ENCODE measurements at places on chromosomes 2 and 18.

DNA sequence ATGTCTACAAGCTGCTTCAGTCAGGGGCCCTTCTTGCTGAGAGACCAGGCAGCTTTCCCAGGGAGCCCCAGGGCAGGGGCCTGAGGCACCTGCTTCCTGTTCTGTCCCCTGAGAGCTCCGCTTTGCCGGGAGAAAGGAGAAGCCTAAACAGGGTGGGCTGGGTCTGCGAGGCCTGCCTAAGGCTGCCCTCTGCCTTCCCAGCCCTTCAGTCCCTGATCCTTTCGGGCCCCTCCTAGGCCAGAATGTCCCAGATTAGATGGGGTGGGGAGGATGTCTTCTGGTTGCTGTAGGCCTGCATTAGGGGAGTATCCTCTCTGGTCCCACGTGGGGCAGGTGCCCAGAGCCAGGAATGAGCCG, 72.4 kb downstream of the TGOLN2 start:
- no peak for DNase-seq

DNA sequence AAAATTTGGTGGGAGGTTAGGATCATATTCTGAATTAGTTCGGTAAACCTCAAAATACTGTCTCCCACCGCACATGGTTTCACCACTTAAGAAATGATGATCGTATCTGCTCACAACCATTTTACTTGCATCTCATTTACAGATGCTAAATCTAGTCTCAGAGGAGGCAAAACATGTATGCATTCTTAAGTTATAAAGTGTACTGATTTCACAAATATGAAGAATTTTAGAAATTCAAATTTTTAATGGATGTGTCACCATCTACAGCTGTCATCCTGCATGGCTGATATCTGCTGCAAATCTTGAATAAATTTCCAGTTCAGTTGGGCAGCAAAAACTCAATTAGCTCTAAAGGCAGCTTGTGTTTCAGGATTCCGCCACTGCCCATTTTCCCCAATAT, 243.3 kb upstream of the KCNJ3 start:
- no peak for DNase-seq

GRCh38 chr2:236164201-236164924, 3.8 kb downstream of the GBX2 start:
- DNase-seq, result no peak

DNA sequence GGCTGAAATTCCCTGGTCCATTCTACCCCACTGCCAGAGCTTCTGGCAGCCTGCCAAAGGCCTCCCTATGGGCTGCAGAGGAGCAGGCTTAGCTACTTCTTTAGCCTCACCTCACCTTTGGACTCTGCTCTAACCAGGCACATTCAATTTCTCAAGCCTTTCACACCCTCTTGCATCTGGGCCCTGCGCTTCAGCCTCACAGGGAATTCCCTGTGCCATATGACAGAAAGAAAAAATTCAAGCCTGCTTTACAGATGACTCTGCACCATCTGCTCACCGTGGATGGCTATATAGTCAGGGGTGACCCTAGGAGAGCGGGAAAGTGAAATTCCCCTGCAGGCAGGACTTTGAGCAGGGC, 62.5 kb downstream of the REEP1 start:
- no peak for DNase-seq

GRCh38 chr2:19573784-19574183, 215.4 kb upstream of the OSR1 start:
- no peak for DNase-seq

DNA sequence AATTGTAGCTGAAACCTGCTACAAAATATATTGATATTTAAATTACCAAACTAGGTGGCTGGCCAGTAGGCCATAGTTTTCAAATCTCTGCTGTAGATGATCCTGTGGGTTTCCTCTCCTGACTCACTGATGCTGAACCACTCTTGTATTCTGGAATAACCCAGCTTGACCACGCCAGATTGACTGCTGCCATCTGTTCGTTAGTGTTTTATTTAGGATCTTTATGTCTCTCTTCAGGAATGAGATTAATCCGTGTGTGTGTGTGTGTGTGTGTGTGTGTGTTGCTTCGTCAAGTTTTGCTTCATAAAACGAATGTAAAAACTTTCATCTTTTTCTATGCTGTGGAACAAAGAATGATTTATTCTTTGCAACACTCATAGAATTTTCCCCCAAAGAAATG, 187.1 kb downstream of the DYSF start:
- DNase-seq, result no peak

- DNase-seq, result no peak
These were observed 23.6 kb downstream of the ANKRD44 start for GRCh38 chr2:197286805-197287595.

DNA sequence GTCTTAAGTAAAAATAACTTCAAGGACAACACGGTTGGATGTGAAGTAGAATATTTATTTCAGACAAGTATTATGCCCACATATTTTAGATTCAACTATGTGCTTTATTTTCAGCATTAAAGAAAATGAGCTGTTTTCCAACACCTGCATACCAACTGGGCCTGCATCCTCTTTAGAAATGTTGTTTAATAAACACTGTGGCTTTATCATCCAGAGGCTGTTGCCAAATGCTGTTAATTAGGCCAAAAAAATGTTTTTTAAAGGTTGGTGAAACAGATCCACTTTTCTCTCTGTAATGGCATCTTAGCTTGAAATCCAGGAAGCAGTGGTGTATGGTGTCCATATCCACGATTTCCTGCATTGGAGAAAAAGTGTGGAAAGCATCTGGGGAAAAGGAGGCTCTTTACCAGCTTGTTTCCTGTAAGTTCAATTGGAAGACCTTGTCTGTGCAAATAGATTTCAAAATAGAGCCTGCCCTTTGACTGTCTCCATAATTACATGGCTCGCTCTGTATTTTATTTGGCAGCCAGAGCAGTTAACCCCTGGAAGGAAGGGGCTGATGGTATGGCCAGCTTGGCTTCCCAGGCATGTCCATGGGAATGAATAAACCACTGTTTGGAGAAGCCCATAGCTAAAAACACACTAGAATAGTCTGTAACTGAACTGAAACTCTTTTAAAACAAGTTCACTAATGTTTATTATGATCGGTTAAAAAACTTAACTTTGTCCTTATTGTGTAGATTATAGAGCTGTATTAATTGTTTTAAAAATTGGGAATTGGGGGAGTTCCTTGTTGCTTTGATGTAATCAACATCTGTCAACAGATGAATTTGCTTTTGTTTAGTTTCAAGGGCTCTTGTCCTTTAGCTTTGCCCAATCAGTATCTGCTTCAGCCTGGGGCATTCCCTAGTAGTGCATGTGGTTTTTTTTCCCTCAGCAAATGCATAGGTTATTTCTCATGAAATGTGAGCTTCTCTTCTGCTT, 33.0 kb upstream of the DLX1 start:
- DNase-seq, result no peak

- DNase-seq, result no peak
These were observed 80.5 kb downstream of the FASTKD2 start for GRCh38 chr2:206845877-206846276.

DNA sequence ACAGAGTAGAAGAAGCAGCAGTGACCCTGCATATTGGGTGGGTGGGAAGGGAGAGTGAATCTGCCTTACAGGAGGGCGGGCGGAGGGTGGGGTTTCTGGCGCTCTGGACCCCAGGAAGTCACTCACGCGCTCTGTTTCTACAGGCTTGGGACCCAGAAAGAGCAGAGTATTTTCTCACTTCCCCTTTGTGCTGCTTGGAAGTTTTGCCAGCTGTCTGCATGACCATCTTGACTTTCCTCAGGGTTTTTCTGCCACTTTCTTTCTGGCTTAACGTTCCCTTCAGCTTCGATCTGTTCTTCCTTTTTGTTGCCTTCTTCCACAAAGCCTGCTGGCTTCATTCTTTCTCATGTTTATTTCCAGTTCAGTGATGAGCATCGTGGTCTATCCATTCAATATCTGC, 383.1 kb downstream of the GALR1 start:
- DNase-seq, result peak; percentile 11

DNA sequence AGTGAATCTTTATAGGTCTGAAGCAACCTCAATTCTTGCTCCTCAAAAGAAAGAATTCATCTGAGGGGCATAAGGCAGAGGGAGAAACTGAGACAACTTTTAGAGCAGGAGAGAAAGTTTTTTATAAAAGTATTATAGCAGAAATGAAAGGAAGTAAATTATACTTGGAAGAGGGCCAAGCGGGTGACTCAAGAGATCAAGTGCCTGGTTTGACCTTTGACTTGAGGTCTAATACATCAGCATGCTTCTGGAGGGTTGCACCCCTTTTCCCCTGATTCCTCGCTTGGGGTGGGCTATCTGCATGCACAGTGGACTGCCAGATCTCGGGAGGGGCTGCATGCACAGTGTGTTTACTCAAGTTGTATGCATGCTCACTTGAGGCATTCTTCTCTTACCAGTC, 268.5 kb upstream of the LRATD1 start:
- no peak for DNase-seq

- no peak for DNase-seq
These were observed 124.0 kb downstream of the MDH1 start for GRCh38 chr2:63712748-63713147.

- DNase-seq, result no peak
These were observed 61.4 kb downstream of the LRP1B start for GRCh38 chr2:142069251-142069888.

DNA sequence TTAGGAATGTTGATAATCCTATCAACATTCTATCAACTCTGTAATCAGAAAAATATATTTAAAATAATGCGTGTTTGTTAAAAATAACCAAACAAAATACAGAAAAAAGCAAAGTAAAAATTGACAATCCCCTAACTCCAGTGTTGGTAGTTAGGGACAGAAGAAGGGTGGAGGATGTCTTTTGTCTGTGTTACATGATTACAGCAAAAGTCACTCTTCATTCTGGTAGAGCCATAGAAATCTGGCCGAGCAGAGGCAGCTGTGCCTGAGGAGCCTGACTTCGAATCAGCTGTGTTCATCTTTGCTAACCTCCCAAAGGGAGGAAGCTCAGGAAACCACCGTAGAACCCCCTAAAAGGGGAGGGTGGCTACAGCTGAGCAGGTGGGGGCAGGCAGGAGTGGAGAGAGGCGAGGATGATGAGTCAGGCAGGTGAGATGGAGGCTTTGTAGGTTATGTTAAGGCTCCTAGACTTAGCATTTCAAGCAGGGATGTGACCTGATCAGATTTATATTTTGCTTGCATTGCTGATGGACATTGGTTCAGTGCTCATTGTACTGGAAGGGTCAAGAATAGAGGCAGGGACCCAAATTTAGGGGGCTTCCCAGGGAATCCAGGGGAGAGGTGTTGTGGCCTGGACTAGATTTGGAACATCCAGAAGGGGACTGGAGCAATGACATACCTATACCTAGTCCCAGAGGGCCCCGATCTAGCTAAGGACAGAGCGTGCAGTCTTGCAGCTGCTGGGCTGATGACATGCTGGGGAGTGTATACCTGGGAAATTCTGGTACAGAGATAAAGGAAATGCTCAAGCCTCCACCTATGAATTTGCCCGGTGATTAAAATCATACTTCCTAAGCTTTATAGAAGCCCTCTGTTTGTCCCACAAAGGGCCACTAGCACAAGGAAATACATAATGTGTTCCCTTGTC, 95.7 kb downstream of the NEDD4L start:
- no peak for DNase-seq

- no peak for DNase-seq
These were observed 292.2 kb upstream of the MC4R start for GRCh38 chr18:60664736-60665135.

DNA sequence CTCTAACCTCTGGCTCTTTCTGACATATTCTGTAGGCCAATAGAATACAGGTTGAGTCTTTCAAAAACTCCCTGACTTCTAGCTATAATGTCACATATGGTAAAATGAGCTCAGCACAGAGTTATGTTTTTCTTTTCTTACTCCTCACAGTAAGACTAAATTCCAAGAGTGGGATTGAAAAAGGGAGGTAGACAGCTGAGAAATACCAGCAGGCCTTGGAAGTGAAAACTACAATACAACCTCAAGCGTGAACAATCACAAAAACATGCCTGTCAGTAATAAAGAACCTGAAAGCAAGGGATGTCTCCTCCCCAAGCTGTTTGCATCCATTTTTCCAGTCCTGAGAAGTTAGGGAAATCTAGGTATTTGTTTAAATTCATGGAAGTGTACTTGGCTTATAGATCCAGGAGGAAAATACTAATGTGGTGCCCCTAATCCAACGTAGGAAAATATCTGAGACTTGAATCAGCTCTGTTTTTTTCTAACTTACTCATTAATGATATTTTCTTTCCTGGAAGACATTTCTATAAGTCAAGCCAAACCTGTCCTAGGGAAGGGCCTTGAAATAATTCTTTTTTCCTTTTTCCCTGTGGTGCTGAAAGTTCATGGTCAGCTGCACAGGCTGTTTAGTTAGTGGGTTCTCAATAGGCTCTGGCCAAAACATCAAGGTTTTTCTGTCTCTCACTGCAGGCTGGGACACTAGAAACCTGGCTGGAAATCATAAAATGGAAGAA, 167.9 kb upstream of the SPATS2L start:
- no peak for DNase-seq

- DNase-seq, result no peak
These were observed 619 bp upstream of the FAM168B start for GRCh38 chr2:131093696-131094462.

DNA sequence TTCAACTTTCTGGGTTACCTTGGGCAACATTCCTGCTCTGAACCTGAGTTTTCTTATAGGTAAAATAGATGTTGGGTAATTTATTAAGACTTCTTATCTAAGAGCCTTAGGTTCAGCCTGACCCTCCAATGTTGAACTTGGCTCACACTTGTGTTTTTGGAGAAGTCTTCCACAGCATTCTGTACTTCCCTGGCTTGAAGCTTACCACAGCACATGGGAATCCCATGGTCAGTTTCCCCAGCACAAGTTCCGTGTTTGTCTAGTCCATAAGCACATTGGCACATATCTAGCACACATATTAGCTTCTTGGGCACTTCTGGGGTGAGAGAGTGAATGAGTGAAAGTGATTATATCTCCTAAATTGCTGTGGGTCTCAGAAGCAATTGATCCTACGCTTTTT, 782.5 kb upstream of the HS6ST1 start:
- DNase-seq, result no peak

DNA sequence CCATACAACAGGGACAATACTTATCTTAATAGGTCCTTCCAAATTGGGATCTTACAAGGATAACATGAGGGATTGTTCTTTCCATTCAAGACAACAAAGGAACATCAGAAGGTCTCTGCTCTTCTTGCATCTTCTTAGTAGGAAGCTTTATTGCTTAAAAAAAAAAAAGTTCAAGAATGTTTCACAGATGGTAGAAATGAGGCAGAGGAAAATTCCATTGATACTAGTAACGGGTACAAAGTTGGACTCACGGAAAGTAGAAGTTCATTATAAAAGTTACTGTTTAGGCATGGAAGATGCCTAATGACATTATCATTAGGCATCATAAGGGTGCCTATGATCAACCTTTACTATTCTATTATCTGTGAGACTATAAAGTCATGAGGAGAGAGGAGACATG, 136.2 kb downstream of the LAMA3 start:
- no peak for DNase-seq

DNA sequence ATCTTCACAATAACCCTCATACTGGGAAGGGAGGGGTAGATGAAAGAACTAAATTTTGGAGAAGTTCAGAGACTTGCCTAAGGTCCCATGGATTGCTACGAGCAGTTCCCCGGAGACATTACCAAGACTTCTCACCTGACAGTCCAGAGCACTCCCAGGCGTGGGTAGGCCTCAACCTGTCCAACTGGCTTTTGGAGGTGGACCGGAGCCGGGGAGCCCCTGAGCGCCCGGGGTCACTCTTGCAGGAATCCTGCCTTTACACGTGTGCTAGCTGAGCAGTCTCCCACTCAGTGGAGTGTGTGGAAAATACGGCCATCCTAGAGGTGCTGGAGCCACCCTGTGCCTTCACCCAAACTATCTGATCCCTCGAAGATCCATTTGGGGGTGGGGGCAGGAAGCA, 8.0 kb downstream of the POMC start:
- DNase-seq, result no peak
